ENCODE measurements at places on chromosomes 5 and 9.

GRCh38 chr5:138610918-138611677 is 35.9 kb upstream of the HSPA9 start:
- H3K27ac ChIP-seq: no peak overlapping the region
- DNase-seq: peak; percentile 85

- H3K4me1 ChIP-seq: no peaks in the 10 kb centered on the region
- no peaks in the 10 kb centered on the region for H3K27me3 ChIP-seq
- no peak for DNase-seq
- H3K27ac ChIP-seq: no peak overlapping the region
- H3K4me3 ChIP-seq: no peak overlapping the region
Observed at GRCh38 chr5:134029156-134029555, 24.4 kb upstream of the VDAC1 start.

DNA sequence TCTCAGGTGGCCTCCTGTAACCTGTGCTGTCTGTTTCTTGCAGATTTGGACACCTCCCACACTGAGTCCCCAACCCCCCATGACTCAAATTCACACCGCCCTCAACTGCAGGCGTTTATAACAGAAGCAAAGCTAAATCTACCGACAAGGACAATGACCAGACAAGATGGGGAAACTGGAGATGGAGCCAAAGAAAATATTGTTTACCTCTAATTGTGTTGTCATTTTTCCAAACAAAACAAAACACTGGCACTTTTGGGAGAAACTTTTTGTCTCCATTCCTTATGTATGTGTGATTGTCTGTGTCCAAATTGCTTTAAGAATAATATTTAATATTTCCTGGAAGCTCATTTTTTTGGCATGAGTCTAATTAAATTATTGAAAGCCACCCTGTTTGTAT is 314.8 kb downstream of the ARHGEF28 start:
- no peaks in the 10 kb centered on the region for H3K27me3 ChIP-seq
- H3K27ac ChIP-seq: no peak overlapping the region
- no peaks in the 10 kb centered on the region for H3K4me1 ChIP-seq
- H3K36me3 ChIP-seq: no peaks in the 10 kb centered on the region

- H3K4me1 ChIP-seq: no peaks in the 10 kb centered on the region
- DNase-seq: no peak
- H3K27me3 ChIP-seq: no peaks in the 10 kb centered on the region
- no peak overlapping the region for H3K27ac ChIP-seq
- no peaks in the 10 kb centered on the region for H3K36me3 ChIP-seq
Observed at GRCh38 chr5:130715541-130715940, 449.5 kb downstream of the HINT1 start.

DNA sequence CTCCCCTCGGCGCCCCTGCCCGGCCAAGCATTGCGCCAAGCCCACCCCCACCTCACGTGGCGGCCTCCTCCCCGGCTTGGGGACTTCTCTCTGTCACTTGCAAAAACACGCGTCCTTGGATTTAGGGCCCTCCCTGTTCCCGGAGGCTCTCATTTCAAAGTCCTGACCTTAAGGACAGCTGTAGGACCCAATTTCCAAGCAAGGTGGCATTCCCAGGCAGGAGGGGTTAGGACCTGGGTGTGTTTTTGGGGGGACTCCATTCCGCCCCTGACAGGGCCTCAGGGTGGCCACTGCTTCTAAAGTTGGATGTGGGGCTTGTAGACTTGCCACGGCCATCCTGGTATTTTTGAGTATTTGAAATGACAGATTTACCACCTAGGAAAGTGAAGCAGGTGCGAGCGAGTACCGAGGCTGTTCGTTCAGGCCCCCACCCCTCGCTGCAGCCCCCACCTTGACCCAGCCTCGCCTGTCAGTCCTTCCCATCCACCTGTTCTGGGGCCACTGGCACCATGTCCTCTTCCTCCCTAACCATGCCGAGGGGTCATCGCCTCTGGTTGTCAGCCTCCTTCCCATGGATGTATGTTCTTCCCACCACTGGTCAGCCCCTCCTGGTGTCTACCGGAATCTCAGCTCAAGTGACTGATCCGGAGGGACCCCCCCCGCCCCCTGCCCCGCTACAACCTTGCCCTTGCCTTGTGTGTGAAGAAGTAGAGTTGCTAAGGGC is 52.4 kb downstream of the MRPL36 start:
- H3K36me3 ChIP-seq: no peaks in the 10 kb centered on the region
- no peaks in the 10 kb centered on the region for H3K27me3 ChIP-seq
- no peak overlapping the region for H3K4me3 ChIP-seq
- no peaks in the 10 kb centered on the region for H3K4me1 ChIP-seq
- DNase-seq: no peak
- no peak overlapping the region for H3K27ac ChIP-seq

DNA sequence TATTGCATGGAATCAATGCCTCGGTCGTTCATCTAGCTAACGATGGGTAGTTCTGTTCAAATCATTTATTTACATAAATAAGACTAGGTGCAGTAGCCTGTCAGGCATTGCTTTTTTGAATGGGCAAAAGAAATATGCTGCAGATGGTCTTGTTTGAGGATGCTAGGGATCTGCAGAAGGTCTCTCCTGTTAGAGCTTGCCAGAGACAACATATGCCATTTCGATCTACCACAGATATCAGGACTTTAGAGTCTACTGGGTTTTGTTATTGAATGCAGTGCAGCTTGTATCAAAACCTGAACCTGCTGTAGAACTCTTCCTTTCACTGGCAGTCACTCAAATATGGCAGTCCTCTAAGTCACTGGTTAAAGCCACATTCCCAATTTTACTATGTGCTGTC is 381.1 kb upstream of the CDH10 start:
- no peaks in the 10 kb centered on the region for H3K36me3 ChIP-seq
- no peak overlapping the region for H3K4me3 ChIP-seq
- no peak for DNase-seq
- H3K27me3 ChIP-seq: no peaks in the 10 kb centered on the region
- peaks cover 34% of the 10 kb centered on the region for H3K4me1 ChIP-seq

- H3K27ac ChIP-seq: peak overlapping the region; percentile 89
- no peaks in the 10 kb centered on the region for H3K27me3 ChIP-seq
- DNase-seq: peak; percentile 74
- no peak overlapping the region for H3K4me3 ChIP-seq
- peaks cover 46% of the 10 kb centered on the region for H3K4me1 ChIP-seq
Observed at GRCh38 chr9:113580041-113580953, 116.8 kb downstream of the RGS3 start.

DNA sequence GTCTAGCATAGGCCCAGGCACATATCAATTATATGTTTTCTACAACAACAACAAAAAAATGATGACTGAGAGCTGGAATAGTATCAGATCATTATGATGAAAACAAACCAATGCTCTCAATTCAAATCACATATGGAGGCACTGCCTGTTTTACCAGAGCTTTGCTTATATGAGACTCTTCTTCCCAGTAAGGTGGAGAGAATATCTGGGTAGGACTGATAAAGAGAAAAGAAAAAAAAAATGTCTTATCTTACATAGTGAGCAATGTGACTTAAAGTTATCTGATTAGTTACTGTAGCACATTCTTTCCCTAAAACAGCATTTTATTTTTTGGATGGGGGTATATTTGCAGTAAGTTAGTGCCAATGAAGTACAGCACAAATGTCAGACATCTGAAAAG is 154.8 kb downstream of the RAB3C start:
- DNase-seq: no peak
- no peaks in the 10 kb centered on the region for H3K4me1 ChIP-seq
- no peaks in the 10 kb centered on the region for H3K36me3 ChIP-seq
- H3K27ac ChIP-seq: no peak overlapping the region
- H3K27me3 ChIP-seq: no peaks in the 10 kb centered on the region

- no peaks in the 10 kb centered on the region for H3K27me3 ChIP-seq
- H3K27ac ChIP-seq: no peak overlapping the region
- H3K4me1 ChIP-seq: peaks cover 24% of the 10 kb centered on the region
- H3K36me3 ChIP-seq: no peaks in the 10 kb centered on the region
- DNase-seq: no peak
- H3K4me3 ChIP-seq: no peak overlapping the region
Observed at GRCh38 chr5:96973532-96974401, 37.9 kb downstream of the LNPEP start.

GRCh38 chr9:69919461-69920061 is 98.9 kb downstream of the CFAP95 start:
- H3K4me1 ChIP-seq: peaks cover 2% of the 10 kb centered on the region
- no peaks in the 10 kb centered on the region for H3K36me3 ChIP-seq
- H3K27me3 ChIP-seq: no peaks in the 10 kb centered on the region
- no peak overlapping the region for H3K4me3 ChIP-seq
- no peak overlapping the region for H3K27ac ChIP-seq
- DNase-seq: no peak

GRCh38 chr5:173454736-173455598 is 126.8 kb upstream of the STC2 start:
- H3K27ac ChIP-seq: peak overlapping the region; percentile 90
- H3K4me3 ChIP-seq: no peak overlapping the region
- peaks cover 1% of the 10 kb centered on the region for H3K4me1 ChIP-seq
- no peaks in the 10 kb centered on the region for H3K27me3 ChIP-seq

GRCh38 chr5:134577022-134577795 is 51.7 kb downstream of the JADE2 start:
- no peaks in the 10 kb centered on the region for H3K4me1 ChIP-seq
- H3K36me3 ChIP-seq: peaks cover 23% of the 10 kb centered on the region
- H3K27me3 ChIP-seq: no peaks in the 10 kb centered on the region
- H3K27ac ChIP-seq: no peak overlapping the region
- no peak for DNase-seq

DNA sequence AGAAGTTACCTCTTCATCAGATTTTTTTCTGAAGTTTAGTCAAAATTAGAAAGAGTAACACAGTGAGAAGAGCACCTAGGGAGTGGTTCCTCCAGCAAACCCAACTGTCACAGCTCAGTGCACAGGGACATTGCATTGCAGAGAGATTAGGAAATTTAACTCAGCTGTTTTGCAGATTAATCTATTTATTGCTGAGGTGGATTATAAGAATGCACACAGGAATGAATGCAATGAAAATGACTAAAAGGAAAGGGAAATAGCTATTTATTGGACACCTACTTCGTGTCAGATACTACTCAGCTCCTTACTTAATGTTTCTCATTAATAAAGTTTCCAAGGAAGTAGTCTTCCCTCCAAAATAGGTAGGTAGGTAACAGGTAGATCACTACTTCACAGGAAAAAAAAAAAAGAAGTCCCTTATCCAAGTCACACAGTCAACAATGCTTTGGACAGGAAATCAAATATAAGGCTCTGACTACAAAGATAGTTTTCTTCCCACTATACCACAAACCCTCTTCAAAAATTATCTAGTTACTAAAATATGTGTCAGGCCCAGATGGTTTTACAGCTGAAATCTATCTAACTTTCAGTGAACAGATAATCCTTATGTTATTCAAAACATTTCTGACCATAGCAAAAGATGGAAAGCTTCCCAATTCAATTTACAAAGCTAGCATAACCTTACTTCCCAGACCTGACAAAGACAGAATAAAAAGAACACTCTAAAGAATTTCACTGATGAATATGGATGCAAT is 442.2 kb upstream of the MPDZ start:
- no peak overlapping the region for H3K27ac ChIP-seq
- H3K36me3 ChIP-seq: no peaks in the 10 kb centered on the region
- H3K4me3 ChIP-seq: no peak overlapping the region
- no peak for DNase-seq
- peaks cover 11% of the 10 kb centered on the region for H3K4me1 ChIP-seq

DNA sequence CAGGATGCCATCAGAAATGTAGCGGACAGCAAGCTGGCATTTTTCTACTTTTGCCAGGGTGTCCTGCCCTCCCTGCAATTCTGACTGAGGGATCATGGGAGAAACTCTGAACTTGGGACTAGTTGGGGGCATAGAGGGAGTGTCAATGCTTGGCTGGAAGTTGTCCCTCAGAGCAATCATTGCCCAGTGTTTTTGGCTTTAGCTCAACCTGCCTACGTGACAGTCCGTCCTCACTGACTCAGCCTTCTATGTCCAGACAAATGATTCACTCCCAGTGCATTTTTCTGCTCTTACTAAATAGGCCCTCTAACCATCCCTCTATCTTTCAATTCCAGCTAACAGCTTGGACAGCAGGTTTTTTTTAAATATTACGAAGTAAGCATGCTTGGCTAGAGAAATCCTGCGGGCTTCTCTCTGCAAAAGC is 627.4 kb downstream of the TLR4 start:
- no peaks in the 10 kb centered on the region for H3K36me3 ChIP-seq
- H3K27ac ChIP-seq: no peak overlapping the region
- H3K27me3 ChIP-seq: no peaks in the 10 kb centered on the region
- no peak for DNase-seq
- H3K4me1 ChIP-seq: no peaks in the 10 kb centered on the region

DNA sequence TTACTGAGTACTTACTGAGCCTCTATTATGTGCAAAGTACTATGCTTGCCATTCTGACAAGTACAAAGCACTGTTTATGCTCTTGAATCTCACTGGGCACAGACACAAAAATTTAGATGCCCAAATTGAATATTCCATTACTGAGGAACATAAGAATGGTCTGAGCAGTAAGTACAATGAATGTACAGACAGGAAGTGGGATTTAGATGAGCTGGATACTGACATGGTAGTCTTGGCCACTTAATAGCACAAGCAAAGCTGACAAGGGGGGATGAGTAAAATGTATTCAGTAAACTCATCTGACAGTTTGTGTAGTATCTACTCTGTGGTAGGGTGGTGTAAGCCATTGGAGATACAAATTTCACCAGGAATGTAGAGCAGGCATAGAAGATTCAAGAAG is 132.4 kb downstream of the EFNA5 start:
- peaks cover 8% of the 10 kb centered on the region for H3K4me1 ChIP-seq
- H3K4me3 ChIP-seq: no peak overlapping the region
- no peaks in the 10 kb centered on the region for H3K36me3 ChIP-seq

- no peaks in the 10 kb centered on the region for H3K36me3 ChIP-seq
- H3K4me1 ChIP-seq: no peaks in the 10 kb centered on the region
- H3K27me3 ChIP-seq: no peaks in the 10 kb centered on the region
- no peak overlapping the region for H3K27ac ChIP-seq
Observed at GRCh38 chr5:3694819-3695218, 99.2 kb downstream of the IRX1 start.

DNA sequence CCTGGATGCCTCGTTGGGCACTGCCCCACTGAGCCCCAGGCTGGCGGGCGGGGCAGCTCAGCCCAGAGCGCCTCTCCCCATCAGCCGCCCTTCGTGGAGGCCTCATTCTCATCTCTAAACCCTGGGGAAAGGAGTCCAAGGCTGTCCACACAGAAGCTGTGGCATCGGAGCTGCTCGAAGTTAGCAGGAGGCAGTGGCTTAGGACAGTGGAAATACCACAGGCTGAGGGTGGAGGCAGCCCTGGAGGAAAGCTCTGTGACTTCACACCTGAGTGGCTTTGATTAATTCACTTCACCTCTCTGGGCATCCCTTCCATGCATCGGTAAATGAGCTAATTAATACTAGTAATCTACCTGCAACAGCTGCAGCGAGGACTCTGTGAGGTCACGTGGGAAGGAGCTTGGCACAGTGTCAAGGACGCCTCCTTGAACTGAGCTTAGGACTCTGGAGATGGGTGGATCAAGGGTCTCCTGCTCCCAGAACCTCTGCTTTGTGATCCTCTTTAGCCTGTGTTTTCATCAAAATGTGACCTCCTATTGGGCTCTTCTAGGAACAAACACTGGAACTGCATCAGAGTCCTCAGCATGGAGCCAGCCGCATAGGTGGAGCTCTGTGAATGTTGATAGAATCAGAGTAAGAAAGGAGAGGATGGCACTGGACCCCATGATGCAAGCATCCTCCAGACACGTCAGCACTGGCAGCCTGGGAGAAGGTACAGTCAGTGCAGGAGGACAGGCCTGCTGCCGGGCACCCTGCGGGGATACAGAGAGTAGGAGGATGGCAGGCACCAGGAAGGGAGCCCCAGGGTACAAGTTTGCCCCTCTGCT is 842 bp upstream of the ANGPTL2 start:
- peak overlapping the region; percentile 90 for H3K27ac ChIP-seq
- H3K4me1 ChIP-seq: peaks cover 6% of the 10 kb centered on the region
- H3K4me3 ChIP-seq: no peak overlapping the region

- H3K4me3 ChIP-seq: no peak overlapping the region
- no peak for DNase-seq
- no peak overlapping the region for H3K27ac ChIP-seq
- no peaks in the 10 kb centered on the region for H3K4me1 ChIP-seq
- H3K36me3 ChIP-seq: peaks cover 3% of the 10 kb centered on the region
- no peaks in the 10 kb centered on the region for H3K27me3 ChIP-seq
Observed at GRCh38 chr5:179194941-179195381, 134.8 kb downstream of the ZNF354C start.

Measured in lung (tissue), 17 donors.